ENCODE measurements at places on chromosomes 16 and 17.

DNA sequence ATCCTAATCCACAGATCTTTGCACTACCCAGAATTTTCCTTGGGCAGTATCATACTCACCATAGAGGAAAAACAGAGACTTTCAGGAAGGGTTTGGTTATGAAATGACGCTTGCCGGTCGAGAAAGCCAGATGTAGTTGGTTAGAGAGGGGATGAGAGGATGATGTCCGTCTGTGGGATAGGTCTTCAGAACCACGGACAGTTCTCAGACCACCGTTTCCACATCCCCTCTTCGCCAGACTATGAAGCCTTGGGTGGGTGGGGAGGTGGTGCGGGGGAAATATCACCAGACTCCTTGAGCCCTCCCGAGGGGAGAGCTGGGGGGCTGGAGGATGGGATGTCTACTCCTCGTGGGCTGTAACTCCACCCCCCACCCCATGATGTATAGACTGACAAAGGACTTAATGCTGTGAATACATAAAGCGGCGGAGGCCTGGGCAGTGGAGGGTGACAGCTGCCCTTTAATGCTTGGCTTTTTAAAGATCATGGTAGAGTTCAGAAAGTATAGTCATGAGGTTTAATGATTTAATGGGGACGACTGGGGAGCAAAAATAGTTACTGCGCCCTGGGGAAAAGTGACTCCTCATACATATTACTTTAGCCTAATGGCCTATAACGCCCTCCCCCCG is 96.6 kb downstream of the MRM1 start:
- DNase-seq, result no peak

DNA sequence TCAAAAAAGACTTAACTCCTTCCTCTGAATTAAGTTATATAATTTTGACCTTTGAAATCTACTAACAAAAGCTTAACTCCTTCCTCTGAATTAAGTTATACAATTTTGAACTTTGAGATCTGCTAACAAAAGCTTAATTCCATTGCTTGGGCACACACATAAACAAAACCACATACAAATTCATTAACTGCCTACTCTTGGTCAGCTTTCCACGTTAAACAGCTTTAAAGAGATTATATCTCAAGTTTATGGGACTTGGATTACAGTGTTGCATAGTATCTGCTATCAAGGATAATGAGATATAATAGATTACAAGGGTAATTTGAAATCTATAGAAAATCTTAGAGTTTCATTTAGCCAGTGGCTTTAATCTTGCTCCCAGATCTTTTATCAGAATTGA is 23.5 kb downstream of the COX10 start:
- DNase-seq, result no peak

DNA sequence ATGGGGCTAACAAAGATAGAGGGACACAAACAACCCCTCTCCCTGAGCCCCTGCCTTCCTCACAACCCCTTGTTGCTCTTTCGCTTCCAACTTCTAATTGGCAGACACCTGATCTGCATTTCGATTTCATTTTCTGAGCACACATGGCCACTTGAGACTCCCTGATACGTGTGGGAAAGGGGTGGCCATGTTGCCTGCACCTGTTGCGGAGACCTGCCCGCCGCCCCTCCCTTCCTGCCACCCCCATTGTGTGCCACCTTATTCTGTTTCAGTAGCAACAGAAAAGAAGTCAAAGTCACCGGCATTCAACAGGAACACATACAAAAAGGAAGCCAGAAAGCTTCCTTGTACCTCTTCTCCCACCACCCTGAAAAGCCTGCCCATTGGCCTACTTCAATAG is 254.7 kb upstream of the SOX9 start:
- DNase-seq, result no peak

GRCh38 chr17:56064506-56064905 is 88.8 kb upstream of the ANKFN1 start:
- DNase-seq, result no peak

DNA sequence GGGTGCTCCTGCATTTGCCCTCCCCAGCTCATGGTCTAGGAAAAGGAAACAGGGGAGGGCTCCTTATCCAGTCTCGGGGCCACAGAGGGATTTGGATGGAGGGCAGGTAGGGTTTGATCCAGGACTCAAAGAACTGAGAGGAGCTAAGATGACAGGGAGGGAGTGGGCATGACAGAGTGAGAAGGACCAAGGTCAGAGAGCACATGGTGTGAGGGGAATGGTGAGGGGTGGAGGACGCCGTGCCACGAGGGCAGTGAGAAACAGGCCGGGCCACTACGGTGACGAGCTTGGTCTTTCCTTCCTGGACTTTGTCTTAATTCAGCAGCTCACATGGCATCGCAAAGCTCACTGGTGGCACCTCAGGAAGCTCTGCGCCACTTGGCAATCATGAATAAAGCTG is 35.2 kb downstream of the IRF8 start:
- DNase-seq, result no peak

DNA sequence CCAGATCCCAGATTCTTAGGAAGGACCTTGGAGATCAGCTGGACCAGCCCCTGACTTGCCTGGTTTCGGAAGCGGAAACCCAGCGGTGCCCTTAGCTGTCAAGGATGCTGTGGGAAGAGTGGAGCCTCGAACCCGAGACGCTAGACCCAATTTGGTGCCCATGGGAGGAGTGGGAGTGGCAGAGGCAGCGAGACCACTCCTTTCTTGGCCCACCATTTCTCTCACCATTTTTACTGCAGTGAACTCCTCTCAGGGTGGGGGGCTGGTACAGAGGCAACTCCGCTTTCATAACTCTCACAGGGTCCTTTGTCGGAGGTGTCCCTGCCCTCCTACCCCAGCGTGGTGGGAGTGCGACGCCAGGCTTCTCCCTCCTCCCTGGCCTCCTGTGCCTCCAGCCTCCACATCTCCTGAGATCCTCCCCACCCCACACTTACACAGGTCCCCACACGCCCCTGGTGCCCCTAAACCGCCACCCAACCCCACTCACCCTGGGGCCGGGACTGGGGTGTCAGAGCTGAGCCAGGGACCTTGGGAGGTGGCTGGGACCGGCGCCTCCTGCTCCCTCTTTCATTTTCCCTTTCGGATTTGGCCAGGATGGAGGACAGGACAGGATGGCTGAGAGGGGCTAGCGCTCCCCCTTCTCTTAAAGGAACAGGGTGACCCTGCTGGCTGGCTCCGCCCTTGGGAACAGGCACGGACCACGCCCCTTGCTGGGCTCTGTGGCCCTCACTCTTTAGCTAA is at the start of gene GJD3:
Gene GJD3, minus strand, starts transcription at position 617 of the 741 bp plus-strand sequence. CDS start 922 bp downstream, outside the sequence.
- no peak for DNase-seq

Measured in stimulated activated CD8-positive, alpha-beta memory T cell treated with anti-CD3 and anti-CD28 coated beads, Interleukin-15, amount 100 ng/mL, for 48 hours (primary cell).